ENCODE measurements at places on chromosomes 7 and 10.

DNA sequence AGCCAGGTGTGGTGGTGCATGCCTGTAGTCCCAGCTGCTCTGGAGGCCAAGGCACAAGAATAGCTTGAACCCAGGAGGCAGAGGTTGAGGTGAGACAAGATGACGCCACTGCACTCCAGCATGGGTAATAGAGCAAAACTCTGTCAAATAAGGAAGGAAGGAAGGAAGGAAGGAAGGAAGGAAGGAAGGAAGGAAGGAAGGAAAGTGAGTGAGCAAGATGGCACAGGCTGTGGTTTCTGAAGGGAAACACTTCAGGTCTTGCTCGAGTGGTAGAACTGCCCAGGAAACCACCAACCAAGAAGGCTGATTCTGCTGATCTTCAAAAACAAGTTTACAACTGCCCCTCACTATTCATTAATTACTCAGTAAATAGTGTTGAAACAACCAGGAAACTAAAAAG lies 45.2 kb downstream of the EZH2 start:
- DNase-seq: no peak

GRCh38 chr7:95095966-95096540 lies 188.7 kb downstream of the PPP1R9A start:
- no peak for DNase-seq

DNA sequence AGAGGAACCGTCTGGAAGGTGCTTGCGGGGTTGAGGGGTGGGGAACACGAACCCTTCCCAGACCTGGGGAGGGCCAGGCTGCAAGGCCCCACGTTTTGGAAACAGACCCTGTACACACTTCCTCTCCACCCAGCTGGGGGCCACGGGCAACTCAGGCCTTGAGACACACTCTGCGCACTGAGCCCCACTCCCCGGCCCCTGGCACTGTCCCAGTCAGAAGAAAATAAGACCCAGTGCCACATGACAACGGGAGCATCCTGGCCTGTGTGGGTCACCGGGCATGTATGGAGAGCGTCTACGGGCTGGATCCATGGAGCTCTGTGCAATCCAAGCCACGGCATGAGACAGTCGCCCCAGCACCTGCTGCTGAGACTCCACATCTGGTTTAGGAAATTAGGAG lies 63.7 kb downstream of the CARD11 start:
- no peak for DNase-seq

DNA sequence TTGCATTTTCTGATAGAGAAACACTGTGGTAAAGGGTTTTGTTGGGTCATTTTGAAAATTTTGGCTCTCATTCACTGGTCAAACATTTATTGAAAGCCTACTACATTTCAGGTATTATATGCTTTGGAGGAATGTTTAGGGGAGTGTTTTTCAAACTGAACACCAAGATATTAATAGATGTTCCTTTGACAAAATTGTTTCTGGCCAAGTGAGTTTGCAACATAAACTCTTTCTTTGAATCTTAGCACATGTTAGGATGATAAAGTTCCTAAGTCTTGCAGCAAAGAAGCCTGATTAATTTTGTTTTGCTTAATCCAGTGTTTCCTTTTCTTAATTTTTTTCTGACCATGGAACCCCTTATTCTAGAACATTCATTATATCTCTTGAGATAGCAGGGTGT lies 232.5 kb upstream of the PHYHIPL start:
- no peak for DNase-seq

DNA sequence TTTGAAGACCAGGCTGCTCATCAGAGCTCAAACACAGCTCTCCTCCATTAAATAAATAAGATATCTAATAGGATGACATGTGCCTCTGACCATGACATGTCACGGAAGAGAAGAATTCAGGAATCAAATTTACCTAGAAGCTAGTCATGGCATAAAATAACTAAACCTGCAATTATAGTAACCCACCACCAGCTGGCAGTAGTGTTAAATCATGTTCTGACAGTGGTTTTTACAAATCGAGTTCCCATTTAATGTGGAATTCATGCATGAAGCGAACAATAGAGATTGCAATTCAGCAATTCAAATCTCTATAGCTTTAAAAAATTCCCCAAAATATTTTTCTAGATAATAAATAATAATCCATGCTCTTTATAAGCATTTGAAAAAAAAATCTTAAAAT lies 74.6 kb upstream of the IKZF1 start:
- no peak for DNase-seq

- no peak for DNase-seq
Observed at GRCh38 chr7:83921271-83921940, 272.5 kb upstream of the SEMA3E start.

DNA sequence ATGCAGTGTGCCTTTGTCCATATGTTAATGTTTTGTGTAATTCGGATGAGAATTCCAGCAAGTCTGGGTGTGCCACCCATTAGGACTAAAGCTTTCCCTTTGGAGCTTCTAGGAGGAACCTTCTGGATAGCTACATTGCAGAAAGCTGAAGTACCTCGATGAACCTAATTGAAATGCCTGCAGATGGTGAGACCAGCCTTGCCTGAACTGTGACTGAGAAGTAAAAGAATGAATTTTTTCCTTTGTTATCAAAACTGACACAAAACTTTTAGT lies 31.1 kb upstream of the FBXW4 start:
- no peak for DNase-seq
